ENCODE measurements at places on chromosomes 16 and 17.
A peak's percentile ranks its signal among the peaks of the same experiment; 100 is the strongest.

DNA sequence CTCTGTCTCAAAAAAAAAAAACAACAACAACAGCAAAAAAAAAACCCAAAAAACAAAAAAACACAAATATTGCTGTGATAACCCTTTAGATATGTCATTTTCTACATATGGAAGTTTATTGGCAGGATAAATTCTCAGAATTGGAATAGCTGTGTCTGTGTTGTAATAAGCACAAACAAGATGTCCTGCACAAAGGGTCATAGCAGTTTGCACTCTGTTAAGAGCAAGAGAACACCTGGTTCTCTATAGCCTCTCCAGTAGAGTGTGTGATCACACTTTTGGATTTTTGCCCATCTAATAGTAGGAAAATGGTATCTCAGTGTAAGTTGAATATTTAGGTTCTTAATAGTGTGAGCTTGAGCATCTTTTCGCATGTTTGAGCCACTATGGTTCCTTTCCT, 60.4 kb downstream of the USP43 start:
- no peak for DNase-seq

DNA sequence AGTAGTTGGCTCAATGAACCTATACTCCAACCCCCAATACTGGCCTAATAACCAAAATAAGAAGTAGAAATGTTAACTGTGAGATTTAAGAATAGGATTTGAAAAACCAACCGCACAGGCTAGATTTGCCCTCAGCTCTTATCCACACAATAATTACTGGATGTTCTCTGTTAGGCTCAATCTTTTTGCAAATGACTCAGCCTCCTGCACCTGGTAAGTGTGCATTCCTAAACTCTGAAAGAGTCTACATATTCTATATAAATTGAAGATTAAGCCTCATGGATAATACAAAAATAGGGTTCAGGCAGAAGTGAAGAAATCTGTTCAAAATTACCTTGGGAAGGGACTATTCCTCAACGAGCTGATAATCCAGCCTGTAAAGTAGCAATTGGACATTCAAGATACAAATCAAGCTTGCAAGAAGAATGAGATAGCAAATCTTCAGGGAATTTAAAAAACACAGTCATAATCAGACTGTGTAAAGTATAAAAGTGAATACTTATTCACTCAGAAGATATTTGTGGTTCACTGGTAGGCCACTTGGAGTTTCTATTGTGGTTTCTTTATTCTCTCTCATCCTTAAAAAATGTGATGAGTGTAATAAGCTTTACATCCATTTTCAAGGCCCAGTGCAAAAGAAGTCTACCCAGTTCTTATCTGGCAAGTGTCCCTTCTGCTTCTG, 931.9 kb upstream of the SOX9 start:
- DNase-seq = no peak

DNA sequence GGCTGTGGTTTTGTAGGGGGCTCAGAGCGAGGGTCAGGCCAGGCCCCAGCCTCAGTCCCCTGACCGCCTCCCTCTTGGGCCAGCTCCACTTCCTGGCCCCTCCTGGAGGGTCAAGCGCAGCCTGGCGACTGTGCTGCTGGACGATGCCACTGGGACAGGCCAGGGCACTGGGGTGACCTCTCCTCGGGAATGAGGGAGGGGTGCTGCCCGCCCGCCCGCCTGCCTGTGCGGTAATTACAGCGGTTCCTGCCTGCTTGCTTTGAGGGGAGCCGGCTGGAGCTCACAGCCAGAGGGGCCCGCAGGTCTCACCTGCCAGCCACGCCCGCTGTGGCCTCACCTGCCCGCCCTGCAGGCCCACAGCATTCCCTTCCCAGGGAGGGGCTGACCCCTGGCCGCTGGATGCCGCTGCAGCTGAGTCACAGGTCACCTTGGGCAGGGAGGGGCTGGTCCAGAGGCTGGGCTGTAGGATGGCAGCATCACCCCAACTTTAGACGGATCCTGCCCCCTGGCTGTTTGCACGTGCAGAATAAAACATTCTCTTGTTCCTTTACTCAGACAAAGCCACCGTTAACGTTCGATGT, 76.7 kb upstream of the CBX4 start:
- peak; percentile 54 for DNase-seq

- DNase-seq = no peak
These were observed 42.2 kb downstream of the CCDC57 start for GRCh38 chr17:82170412-82170961.

DNA sequence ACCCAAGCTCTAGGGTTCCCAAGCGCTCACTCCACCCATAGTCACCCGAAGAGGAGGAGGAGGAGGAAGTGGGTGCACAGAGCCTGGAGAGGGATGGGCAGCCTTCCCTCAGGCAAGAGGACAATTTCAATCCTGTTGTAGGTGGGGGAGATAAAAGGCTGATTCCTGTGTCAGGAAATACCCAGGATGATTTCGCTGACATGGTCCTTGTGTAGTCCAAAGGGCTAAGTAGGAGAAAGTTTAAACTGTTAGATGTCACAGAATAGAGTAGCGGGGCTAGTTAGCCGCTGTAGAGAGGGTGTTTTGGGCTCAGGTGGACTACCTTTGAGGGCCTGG, 1.3 kb upstream of the EXOC7 start:
- DNase-seq = no peak

DNA sequence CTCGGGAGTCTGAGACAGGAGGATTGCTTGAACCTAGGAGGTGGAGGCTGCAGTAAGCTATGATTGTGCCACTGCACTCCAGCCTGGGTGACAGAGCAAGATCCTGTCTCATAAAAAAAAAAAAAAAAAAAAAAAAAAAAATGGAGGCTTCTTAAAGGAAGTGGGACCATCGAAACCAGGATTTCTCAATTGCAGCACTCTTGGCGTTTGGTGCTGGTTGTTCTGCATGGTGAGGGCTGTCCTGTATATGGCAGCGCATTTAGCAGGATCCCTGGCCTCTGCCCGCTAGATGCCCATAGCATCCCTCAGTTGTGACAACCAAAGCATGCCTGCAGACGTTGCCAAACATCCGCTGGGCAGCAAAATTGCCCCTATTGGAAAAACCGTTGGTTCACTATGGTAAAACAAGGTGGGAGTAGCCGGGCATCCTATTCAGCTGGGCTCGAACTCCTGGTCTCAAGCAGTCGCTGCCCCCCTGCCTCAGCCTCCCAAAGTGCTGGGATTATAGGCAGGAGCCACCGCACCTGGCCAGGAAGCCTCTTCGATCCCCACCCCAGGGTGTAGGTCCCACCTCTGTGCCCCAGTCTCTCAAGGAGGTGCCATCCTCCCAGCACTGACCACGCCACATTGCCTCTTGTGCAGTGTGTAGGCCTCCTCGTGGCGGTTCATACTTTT, 6.5 kb upstream of the NPIPB7 start:
- no peak for DNase-seq

Measured in DMS53 (cell line).